ENCODE measurements at places on chromosomes 1 and 21.

- no peak for DNase-seq
These were observed 11.5 kb downstream of the BCAR3 start for GRCh38 chr1:93670141-93670540.

DNA sequence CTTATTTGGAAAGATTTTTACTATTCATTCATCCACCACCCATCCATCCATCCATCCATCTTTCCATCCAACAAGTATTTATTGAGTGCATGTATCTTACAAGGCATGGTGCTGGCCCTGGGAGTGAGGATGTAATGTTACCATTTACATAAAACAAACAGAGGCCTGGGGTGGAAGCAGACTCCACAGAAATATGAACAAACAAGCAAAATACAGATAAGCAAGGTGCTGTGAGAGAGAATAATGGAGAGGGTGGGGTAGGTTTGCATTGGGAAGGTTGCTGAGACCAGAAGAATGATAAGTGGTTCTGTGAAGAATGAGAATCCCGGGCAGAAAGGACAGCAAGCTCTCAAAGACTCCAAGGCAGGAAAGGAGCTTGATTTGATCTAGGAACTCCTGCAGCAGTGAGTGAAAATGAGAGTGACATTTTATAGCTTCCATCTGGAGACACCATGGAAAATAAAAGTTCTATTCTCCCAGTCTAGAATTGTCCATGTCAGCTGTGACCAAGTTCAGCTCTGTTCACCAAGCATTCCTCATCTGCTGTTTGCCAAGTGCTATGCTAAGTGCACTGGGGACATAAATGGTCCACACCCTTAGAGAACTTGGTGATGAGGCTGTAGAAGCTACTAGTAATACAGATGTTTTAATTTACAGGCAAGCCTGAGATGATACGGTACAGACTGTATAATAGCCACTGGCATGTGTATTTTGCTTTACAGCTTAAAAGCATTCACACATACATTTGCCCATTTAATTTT, 75.3 kb downstream of the PEX14 start:
- no peak for DNase-seq

- DNase-seq: no peak
These were observed 9.7 kb upstream of the KRTAP7-1 start for GRCh38 chr21:30839304-30839703.

- DNase-seq: no peak
These were observed 25.6 kb upstream of the JUN start for GRCh38 chr1:58809325-58810010.

GRCh38 chr1:67823615-67824014, 9.7 kb downstream of the GNG12 start:
- DNase-seq: no peak

All from stimulated activated CD8-positive, alpha-beta memory T cell treated with anti-CD3 and anti-CD28 coated beads, Interleukin-15, amount 100 ng/mL, for 1 hour (primary cell).